ENCODE measurements at places on chromosomes 7 and 10.

GRCh38 chr10:96252730-96253129 is 18.6 kb downstream of the BLNK start:
- no peak for DNase-seq

DNA sequence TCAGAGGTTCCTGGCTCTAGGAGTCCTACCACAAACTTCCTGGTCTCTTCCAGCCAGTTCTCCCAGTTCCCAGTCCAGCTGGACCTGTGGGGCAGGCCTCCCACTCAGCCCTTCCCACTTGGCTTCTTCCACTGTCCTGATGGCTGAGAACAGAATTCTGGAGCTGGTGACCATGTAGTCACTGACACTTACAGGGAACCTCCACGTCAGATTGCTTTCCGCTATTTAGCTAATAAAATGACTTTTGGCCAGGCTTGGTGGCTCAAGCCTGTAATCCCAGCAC is 63.5 kb upstream of the ZRANB1 start:
- DNase-seq = no peak

- DNase-seq = no peak
Measured at GRCh38 chr7:71364551-71364950, 232.6 kb downstream of the GALNT17 start.

GRCh38 chr7:30681331-30681797 is 892 bp downstream of the CRHR2 start:
- no peak for DNase-seq

DNA sequence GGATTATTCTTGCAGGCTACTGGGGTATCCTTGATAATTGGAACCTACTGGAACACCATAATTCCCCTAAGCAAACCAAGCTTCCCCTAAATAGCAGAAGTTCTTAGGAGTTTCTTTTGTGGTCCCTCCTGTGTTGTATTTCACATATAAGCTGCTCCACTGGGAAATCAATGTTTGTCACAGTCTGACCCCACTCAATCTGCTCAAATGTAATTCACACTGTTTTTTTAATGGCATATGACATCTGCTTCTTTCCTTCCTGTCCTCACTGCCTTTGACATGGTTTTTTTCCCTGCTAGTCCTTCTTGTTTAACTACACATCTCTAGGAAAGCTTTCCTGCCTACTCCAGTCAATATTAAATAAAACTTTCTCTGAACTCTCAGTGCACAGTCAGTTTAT is 1.8 kb upstream of the PTPRZ1 start:
- DNase-seq = no peak

DNA sequence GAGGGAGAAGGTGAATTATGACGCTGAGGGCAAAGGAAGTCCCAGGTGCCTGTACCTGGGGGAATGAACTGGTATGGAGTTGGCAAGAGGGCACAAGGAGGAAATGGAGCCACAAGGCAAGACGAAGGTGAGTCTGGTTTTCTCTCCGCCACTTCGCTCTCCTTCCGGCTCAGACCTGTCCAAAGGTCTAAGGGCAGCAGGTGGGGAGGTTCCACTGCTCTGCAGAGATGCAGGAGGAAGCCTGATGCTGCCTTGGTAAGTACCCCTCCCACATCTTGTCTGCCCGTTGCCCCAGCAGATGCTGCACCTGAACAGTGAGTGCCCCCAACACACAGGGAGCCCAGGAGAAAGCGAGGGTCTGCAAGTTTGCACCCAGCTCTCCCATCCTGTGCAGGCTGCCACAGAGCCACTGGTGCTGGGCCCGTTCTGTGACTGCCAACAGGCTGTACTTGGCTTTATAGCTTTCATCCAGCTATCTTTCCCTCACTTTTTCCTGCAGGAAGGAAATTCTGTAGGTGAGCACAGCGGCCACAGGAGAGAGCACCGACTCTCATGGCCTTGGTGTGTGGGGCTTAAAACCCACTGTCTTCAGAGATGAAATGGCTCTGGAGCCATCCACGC is 235.2 kb downstream of the COBL start:
- DNase-seq = no peak

DNA sequence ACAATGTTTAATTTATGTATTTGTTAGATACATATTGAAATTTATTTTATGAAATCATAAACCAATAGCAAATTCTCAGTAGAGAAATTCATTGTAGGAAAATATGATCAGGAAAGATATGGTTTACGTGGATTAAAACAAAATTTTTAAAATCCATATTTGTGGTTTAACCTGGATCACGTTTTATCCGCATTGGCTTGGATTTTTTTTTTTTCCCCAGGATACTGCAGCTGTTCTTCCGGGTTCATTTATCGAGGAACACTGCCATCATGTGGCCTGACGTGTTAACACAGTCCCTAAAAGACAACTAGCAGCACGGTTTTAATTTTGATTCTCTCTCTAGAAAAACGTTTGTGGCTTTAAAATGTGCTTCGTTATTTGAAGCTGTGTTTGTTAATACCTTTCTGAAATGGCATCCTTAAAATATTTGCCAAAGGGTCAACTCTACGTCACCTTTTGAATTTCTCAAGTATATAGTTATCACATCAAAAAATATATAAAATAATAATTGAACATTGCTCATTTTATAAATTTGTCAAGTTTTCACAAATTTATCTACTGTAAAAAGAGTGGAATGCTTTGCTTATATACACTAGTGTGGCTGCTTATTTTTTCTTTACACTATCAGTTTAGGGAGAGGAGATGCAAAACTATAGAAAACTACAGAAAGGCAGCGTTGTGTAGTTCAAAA is 8.7 kb upstream of the ASB4 start:
- DNase-seq = peak; percentile 7

GRCh38 chr10:64113792-64114191 is 592.6 kb downstream of the REEP3 start:
- DNase-seq = no peak

- DNase-seq = no peak
Measured at GRCh38 chr10:60280475-60280874, 109.2 kb downstream of the ANK3 start.

DNA sequence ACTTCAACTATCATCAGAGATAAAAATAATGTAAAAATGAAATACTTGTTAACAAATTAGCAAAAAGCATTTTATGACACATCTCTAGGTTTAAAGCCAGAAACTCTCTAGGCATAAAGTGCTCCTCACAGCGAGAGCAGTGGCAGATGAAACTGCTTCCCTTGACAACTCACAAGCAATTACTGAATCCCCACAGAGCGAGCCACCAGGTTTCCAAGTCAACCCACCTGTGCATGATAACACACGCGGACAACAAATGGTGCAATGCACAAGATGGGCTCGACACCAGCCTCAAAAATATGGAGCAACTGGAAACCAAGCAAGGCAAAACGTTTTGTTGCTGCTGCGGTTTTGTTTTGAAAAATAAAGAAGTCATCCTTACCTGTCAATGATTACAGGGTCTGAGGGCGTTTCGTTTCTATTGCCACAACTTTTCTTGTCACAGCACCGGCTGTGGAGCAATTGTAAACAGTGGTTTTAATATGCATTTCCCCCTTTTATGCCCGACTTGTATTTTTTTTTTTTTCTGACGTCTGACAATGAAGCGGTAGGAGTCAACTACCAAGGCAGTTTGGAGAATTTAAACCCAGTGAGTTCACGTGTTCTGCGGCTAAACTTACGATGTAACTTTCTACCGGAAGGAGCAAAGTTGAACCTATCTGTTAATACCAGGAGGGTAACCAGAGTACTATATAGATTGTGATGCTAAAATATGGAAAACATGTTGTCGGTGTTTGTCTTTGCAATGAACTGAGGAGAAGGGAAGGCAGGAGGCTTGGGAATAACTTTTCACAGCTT is 7.0 kb downstream of the EBF3 start:
- no peak for DNase-seq

GRCh38 chr10:94205396-94205831 is 157.3 kb downstream of the NOC3L start:
- no peak for DNase-seq

DNA sequence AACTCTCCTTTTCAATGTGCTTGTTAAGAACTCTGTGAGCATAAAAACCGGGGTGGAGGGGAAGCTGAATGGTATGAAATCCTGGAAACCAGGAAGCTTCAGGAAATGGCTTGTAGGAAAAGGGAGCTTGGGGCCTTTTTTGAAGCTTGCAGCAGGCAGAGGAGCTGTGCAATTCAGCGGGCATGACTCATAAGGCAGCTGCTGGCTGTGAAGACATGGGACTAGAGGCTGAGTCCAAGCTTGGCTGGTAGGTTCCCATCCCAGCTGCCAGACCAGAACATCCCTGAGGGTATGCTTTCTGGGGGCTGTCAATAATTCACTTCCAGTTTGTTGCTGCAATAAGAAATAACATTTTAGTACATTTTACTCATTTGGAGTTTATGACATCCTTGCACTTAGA is 36.8 kb upstream of the CDC14C start:
- no peak for DNase-seq

GRCh38 chr10:31129880-31130405 is 98.3 kb upstream of the ZNF438 start:
- no peak for DNase-seq

GRCh38 chr7:36928311-36928710 is 204.0 kb upstream of the AOAH start:
- no peak for DNase-seq

- DNase-seq = no peak
Measured at GRCh38 chr10:122019414-122019975, 30.5 kb downstream of the TACC2 start.

- DNase-seq = no peak
Measured at GRCh38 chr10:103083266-103083976, 109.7 kb downstream of the NT5C2 start.

DNA sequence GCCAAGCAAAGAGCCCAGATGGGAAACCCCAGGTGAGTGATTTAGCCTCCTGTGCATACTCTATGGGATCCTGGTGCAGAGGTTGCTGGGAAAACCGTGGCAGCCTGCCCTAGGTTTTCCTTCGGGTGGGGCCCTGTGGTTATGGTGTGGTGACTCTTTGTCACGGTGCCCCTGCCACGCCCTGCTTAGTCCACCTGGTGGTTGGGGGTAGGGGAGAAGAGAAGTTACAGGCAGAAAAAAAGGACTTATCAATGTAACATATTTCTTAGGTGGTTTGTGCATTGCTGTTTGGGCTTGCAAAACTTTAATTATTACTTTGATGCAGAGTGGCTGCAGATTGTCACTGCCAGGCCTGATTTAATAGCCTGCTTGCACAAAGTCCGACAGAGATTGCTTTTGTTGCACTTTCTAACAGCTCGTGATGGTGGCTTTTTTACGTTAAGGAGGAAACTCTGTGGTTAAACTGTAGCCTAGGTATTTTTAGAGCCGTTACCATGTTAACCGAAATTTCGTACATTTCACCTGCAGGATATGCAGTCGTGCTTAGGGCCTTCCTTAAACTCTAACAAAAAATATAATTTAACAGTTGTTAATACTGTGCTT is 197.4 kb downstream of the RNLS start:
- peak; percentile 34 for DNase-seq

DNA sequence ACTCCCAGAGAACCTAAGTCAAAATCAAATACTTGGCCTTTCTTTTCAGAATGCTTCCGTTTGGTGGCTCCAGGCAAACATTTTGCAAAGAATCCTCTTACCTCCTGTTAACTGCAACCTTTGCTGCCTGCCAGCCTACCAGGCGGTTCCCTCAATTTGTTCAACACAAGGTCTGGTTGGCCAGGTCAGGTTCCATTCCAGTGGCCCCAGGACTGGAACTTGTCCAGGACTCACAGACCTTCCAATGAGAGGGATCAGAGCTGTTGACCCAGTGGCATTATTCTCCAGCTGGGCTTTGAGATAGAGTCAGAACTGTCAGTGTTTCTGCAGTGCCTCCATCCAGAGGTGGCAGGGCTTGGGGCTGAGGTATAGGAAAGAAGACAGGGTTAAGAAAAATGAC is 137.0 kb downstream of the NEUROD6 start:
- no peak for DNase-seq

DNA sequence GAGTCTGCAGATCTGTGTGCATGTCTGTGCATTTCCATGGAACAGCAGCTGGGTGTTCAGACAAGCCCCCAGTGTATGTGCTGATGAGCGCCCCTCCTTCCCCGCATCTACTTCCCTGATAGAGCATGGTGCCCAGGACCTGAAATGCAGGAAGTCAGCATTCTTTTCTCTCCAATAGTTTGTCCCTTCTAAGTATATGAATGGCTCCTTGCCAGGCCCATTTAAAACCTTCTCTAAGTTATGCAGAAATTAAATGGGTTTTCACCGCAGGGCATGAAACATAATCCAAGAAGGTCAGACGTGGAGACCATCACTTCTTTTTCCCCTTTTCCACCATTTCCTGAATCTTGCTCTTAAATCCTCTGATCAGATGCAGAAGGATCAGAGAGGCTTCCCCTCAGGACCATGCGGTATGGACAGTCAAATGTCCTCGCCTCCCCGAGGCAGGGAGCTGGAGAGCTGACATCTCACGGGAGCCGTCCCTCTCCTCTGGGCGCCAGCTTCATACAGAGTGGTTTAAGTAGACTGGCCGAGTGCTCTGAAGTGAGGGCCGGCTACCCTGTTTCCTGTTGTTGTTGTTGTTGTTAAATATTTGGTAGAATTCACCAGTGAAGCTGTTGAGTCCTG is 155.3 kb downstream of the C10orf105 start:
- DNase-seq = no peak

DNA sequence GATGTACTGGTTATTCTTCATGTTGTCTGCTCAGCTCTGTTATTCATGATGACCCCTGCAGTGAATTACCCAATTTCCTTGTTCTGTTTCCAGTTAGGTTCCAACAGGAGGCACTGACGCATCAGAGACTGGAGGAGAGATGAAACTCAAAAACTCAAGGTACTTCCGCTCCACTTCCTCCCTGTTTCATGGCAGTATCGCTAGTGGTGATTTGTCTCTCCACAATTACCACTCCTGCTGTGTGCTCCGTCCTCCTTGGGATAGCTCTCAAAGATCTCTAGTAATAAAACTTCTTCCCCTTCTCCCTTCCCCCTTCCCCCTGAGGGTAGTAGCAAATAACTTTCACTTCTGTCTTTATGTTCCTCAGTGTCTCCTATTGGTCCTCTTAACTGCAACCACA is 107.4 kb upstream of the ABCB5 start:
- DNase-seq = no peak
